ENCODE measurements at places on chromosomes 2 and 18. TPM values are rescaled to one million over a fixed set of nuclear protein-coding genes. Genes with fewer than 3 reads are reported as not detected.

Gene BMP10
- not detected for polyA plus RNA-seq

Gene VAMP5
- 289 TPM for polyA plus RNA-seq

Gene ANKRD29
- 8.9 TPM for polyA plus RNA-seq

Gene OTX1
- not detected for polyA plus RNA-seq

Gene UPP2
- polyA plus RNA-seq, result not detected

Gene SPEG
- polyA plus RNA-seq, result 9.4 TPM

Gene NYAP2
- polyA plus RNA-seq, result not detected

Gene RTTN
- 12.4 TPM for polyA plus RNA-seq

Gene COL6A3
- polyA plus RNA-seq, result 350 TPM

Gene HOXD12
- 0.14 TPM for polyA plus RNA-seq

Gene PIGN
- 16.0 TPM for polyA plus RNA-seq

Gene HAUS1
- 36.9 TPM for polyA plus RNA-seq

Gene GALNT13
- polyA plus RNA-seq, result not detected

Gene BOLL
- not detected for polyA plus RNA-seq

Gene DUSP19
- 1.1 TPM for polyA plus RNA-seq

Gene UGT1A3
- polyA plus RNA-seq, result not detected

Gene TNS1
- polyA plus RNA-seq, result 78.6 TPM

Gene DPP4
- 31.6 TPM for polyA plus RNA-seq

Gene PLB1
- 0.25 TPM for polyA plus RNA-seq

Gene TUBB8B
- polyA plus RNA-seq, result not detected

Gene SERPINB11
- not detected for polyA plus RNA-seq

Gene TUBA3D
- not detected for polyA plus RNA-seq

Gene PSMG2
- 128 TPM for polyA plus RNA-seq

Gene CHST10
- 4.7 TPM for polyA plus RNA-seq

Gene SCN7A
- polyA plus RNA-seq, result not detected

Gene FIGN
- polyA plus RNA-seq, result 1.8 TPM

Gene PDE11A
- 0.75 TPM for polyA plus RNA-seq

Gene GRHL1
- polyA plus RNA-seq, result 0.61 TPM

Gene SERPINB10
- not detected for polyA plus RNA-seq

Gene ABCA12
- polyA plus RNA-seq, result not detected

Gene FHL2
- 610 TPM for polyA plus RNA-seq

Gene PLGLB2
- 0.51 TPM for polyA plus RNA-seq

Gene GPBAR1
- not detected for polyA plus RNA-seq

Gene PPIL3
- polyA plus RNA-seq, result 41.6 TPM
